ENCODE measurements at places on chromosomes 13 and 19. TPM values are rescaled to one million over a fixed set of nuclear protein-coding genes. Genes with fewer than 3 reads are reported as not detected.

ZNF324B gene
- 4.9 TPM for total RNA-seq

DLEU7 gene
- total RNA-seq, result 0.43 TPM

GADD45B gene
- 161 TPM for total RNA-seq

ELAVL3 gene
- total RNA-seq, result not detected

ZNF726 gene
- total RNA-seq, result 0.54 TPM

ZNF813 gene
- total RNA-seq, result 4.1 TPM

ZNF433 gene
- not detected for total RNA-seq

IZUMO2 gene
- not detected for total RNA-seq

DNA sequence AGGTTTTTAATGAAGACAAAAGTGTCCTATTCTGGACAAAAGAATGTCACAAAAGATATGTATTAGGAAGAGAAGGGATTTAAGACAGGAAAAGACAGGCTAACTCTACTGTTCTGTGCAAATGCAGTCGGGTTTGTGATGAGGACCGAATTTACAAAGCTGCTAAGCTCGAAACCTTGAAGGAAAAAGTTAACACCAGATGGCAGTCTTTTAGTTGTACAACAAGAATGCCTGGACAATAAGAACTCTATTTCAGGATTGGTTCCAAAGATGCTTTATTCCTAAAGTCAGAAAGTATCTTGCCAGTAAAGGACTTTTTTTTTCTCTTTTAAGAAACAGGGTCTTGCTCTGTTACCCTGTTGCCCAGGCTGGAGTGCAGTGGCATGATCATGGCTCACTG, 51.1 kb downstream of the HS6ST3 start:
- H3K4me3 ChIP-seq, result no peak overlapping the region
- H3K4me1 ChIP-seq, result no peaks in the 10 kb centered on the region
- peak; percentile 3 for DNase-seq
- H3K36me3 ChIP-seq, result no peaks in the 10 kb centered on the region
- H3K27me3 ChIP-seq, result no peaks in the 10 kb centered on the region
- H3K27ac ChIP-seq, result no peak overlapping the region

- H3K27me3 ChIP-seq, result peaks cover 2% of the 10 kb centered on the region
- peak overlapping the region; percentile 54 for H3K4me3 ChIP-seq
- no peaks in the 10 kb centered on the region for H3K36me3 ChIP-seq
- H3K27ac ChIP-seq, result no peak overlapping the region
Observed at GRCh38 chr19:35031072-35031881, 1.0 kb downstream of the SCN1B start.

DNA sequence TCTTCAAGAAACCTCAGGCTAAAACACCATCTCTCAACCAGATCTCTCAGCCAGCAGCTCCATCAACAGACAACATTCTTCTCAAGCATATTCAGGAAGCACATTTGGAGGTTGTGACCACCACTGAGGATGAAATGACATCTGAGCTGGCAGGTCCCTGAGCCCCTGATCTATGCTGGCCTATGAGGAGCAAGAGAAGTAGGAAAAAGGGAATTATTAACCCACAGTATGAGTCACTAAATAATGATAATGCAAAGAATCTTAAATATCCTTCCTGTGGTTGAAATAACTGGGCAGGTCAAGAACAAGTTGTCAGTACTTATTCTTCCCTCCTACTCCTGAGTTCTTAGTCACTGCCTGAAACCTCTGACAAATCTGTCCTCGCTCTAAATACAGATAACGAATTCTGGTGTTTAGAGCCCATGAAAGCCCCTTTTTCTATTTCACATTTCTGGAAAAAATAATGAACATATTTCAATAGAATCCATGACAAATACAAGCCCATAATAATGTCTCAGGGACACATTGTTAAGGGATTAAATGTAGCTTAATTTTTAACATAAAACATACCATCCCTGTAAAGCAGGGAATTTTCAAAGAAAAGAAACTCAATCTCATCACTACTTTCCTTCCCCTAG, 225.8 kb upstream of the IRS2 start:
- peak overlapping the region; percentile 80 for H3K27ac ChIP-seq
- DNase-seq, result peak; percentile 100
- peaks cover 36% of the 10 kb centered on the region for H3K4me1 ChIP-seq
- H3K4me3 ChIP-seq, result peak overlapping the region; percentile 12
- no peaks in the 10 kb centered on the region for H3K27me3 ChIP-seq

- no peak overlapping the region for H3K4me3 ChIP-seq
- H3K36me3 ChIP-seq, result no peaks in the 10 kb centered on the region
- no peak for DNase-seq
- no peak overlapping the region for H3K27ac ChIP-seq
Observed at GRCh38 chr13:81686877-81687276, 1346.0 kb upstream of the SPRY2 start.

- H3K4me3 ChIP-seq, result no peak overlapping the region
- no peaks in the 10 kb centered on the region for H3K36me3 ChIP-seq
- DNase-seq, result no peak
- no peaks in the 10 kb centered on the region for H3K4me1 ChIP-seq
Observed at GRCh38 chr13:25494698-25495411, 123.1 kb downstream of the ATP8A2 start.

DNA sequence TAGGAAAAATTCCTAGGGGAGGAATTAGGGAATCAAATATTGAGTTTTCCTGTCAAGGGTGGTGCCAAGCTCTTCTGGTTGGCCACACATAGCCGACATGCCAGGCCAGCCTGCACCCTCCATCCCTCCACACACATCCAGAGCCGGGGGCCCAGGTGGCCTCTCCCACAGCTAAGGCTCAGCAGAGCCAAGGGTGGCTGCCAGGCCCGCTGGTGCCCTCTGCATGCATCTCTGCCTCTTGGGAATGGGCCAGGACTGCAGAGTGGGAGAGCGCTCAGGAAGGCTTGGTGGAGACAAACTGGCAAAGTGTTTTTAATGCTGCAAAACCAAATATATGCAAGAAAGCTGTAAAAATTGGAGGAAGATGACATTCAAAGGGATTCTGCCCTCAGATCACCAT, 42.7 kb upstream of the GAS6 start:
- H3K27me3 ChIP-seq, result no peaks in the 10 kb centered on the region
- DNase-seq, result no peak
- H3K4me3 ChIP-seq, result no peak overlapping the region
- H3K36me3 ChIP-seq, result no peaks in the 10 kb centered on the region
- H3K4me1 ChIP-seq, result peaks cover 35% of the 10 kb centered on the region

GRCh38 chr19:33194886-33195644, 935 bp downstream of the LRP3 start:
- no peak for DNase-seq
- peaks cover 4% of the 10 kb centered on the region for H3K4me1 ChIP-seq
- H3K27me3 ChIP-seq, result peaks cover 4% of the 10 kb centered on the region

DNA sequence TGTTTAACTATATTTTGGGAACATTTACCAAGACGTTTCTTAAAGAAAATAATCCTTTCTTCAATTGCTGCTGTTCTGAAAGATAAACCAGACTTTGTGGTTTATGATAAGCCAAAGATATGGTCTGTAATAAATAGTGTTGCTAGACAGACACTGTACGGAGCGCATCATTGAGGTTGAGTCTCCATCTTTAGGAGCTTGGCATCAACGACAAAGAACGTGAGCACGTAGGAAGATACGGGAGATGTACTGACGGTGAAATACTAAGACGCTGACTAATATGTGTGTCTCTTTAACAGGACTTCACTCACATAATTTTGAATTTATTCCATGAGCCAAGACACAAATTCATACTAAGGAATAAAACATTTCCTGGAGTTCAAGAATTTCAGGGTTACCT, 16.2 kb downstream of the TEX29 start:
- H3K36me3 ChIP-seq, result no peaks in the 10 kb centered on the region
- no peaks in the 10 kb centered on the region for H3K27me3 ChIP-seq
- H3K4me1 ChIP-seq, result peaks cover 5% of the 10 kb centered on the region
- H3K27ac ChIP-seq, result no peak overlapping the region

DNA sequence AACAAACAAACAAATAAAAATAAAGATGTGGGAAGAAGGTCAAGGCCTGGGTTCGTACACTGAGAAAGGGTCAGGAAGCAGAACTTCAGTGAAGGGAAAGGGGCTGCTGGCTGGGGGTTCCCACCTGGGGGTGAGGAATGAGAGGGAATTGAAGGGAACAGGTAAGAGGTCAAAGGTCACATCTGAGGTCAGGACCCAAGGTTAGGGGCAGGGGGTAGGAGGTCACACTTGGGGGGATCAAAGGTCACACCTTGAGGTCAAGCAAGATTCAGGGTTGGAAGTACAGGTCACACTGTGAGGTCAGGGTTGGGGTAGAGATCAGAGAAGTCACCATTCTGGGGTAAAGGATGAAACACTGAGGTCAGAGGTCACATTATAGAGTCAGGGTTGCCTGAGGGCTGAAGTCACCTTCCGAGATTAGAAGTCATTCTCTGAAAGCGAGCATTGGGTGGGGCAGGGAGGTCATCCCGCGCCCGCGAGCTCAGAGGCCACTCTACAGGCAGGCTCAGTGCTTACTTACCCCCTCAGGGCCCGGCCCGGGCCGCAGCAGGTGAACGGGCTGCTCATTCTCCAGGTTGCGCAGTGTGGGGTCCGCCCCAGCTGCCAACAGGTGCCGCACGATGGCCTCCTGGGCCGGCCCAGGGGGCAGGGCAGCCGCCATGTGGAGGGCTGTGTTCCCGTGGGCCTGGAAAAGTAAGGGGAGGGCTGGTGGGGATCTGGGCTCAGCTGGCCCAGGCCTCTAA, 10.8 kb downstream of the NFKBID start:
- DNase-seq, result no peak
- no peaks in the 10 kb centered on the region for H3K4me1 ChIP-seq
- no peaks in the 10 kb centered on the region for H3K27me3 ChIP-seq
- peaks cover 5% of the 10 kb centered on the region for H3K36me3 ChIP-seq
- H3K4me3 ChIP-seq, result no peak overlapping the region

DNA sequence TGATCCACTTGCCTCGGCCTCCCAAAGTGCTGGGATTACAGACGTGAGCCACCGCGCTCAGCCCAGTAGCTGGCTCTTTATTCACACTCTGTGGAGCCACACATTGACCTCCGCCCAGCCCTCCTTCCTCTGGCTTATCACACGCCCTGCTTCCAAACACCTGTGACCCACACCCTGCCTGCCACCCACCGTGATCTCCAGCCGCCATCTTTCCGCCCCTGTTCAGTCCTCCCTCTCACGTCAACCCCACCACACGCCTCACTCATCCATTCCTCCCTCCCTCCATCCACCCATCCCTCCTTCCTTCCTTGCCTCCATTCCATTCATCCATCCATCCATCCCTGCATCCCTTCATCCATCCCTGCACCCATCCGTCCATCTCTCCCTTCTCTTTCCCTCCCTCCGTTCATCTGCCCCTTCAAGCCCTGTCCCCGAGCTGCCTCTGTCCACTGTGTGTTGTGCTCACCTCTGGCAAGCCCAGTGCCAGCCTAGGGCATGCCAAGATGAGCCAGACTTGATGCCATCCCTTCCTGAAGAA, 17.6 kb downstream of the ZNF296 start:
- peaks cover 4% of the 10 kb centered on the region for H3K4me1 ChIP-seq
- H3K27me3 ChIP-seq, result no peaks in the 10 kb centered on the region
- no peak for DNase-seq
- no peak overlapping the region for H3K4me3 ChIP-seq

DNA sequence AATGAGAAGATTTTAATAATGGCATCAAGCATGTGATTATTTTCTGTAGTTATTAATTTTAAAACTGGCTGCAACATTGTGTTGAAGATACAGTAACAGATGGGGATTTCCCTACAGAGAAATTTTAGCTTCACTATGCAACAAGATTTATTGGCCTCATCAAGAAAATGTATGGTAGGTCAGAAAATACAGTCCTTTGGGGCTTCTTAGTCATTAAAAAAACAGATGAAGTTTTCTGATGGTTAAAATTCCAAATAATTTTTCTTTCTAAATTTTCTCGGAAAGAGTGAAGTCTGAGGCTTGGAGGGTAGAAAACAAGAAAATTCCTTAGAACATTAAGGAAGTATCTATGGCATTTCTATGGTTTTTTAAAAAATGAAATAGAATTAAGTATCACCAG, 1790.8 kb upstream of the PCDH20 start:
- H3K27me3 ChIP-seq, result no peaks in the 10 kb centered on the region
- H3K36me3 ChIP-seq, result no peaks in the 10 kb centered on the region
- H3K4me3 ChIP-seq, result no peak overlapping the region
- H3K27ac ChIP-seq, result no peak overlapping the region
- no peaks in the 10 kb centered on the region for H3K4me1 ChIP-seq

DNA sequence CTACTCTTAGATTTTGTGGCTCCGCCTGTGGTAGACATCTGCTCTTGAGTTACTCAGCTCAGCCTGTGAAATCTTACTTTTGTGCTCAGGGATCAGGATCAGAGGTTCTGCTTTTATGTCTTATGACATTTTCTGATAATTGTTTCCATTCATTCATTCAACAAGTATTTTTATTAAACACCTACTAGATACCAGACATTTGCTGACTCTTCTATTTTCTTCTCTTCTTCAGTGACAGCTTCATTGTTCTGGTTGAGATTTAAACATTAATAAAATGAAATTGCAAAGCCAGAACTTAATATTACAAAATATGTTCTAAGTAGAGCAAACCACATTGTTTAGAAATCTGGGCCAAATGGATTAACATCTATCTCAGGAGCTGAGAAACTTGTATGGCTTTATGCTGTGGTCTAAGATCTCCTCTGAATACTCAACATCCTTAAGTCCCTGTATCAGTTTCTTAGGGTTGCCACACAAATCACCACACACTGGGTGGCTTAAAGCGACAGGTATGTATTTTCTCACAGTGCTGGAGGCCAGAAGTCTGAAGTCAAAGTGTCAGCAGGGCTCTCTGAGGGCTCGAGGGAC, 15.8 kb upstream of the MICU2 start:
- H3K27me3 ChIP-seq, result peaks cover 2% of the 10 kb centered on the region
- no peak overlapping the region for H3K27ac ChIP-seq
- no peaks in the 10 kb centered on the region for H3K36me3 ChIP-seq
- no peak overlapping the region for H3K4me3 ChIP-seq
- H3K4me1 ChIP-seq, result no peaks in the 10 kb centered on the region

DNA sequence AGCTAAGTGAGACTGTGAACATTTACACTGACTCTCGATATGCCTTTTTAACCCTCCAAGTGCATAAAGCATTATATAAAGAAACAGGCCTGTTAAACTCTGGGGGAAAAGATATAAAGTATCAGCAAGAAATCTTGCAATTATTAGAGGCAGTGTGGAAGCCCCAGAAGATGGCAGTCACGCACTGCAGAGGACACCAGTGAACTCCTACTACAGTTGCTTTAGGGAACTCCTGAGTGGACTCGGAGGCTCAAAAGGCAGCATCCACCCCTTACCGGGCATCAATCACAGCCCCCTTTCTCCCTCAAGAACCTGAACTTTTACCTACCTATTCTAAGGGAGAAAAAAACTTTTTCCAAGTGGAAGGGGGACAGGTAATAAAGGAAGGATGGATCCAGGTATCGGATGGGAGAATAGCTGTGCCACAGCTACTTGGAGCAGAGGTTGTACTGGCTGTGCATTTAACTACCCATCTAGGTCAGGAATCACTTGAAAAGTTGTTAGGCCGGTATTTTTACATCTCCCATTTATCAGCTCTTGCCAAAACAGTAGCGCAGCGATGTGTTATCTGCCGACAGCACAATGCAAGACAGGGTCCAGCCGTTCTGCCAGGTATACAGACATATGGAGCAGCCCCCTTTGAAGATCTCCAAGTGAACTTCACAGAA, 80.1 kb downstream of the ZNF486 start:
- peak; percentile 0 for DNase-seq
- H3K4me1 ChIP-seq, result no peaks in the 10 kb centered on the region
- no peak overlapping the region for H3K4me3 ChIP-seq
